NCI-H1048 (cell line): ENCODE measurements at places on chromosomes 1 and 21.

DNA sequence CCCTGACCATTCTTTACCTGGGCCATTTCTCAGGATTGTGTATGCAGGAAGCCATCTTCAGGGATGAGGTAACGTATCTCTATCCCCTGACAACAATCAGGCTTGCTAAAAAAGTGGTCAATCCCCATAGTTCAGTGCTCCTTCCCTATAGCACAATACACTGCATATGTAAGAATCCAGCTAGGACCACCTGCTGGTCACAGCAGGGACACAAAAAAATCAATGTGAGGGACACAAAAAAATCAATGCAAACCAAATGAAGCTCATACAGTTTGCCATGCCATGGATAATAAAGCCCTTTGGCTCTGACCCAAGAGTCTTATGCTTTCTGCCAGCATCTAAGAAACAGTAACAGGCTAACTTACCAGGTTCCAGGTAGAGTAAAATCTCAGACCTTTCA is 16.3 kb downstream of the ACBD6 start:
- no peak for DNase-seq

- DNase-seq, result no peak
Observed at GRCh38 chr1:205921570-205921909, 21.7 kb downstream of the SLC26A9 start.

DNA sequence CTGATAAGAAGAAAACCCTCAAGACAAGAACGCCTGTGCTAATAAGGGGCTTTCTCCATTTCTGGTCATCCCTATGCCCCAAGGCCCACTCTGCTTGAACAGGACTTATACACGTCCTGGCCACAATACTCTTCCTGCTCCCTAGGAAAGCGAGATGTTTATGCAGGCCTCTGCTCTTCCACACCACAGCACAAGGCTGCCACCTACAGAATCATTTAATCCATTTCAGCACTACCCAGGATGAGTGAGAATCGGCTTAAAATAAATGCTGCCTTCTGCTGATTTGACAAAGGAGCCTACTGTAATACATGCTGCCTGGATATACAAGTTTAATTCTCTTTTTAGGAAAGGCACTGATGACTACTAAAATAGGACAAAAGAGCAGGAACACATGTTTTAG is 29.4 kb downstream of the FRRS1 start:
- no peak for DNase-seq

DNA sequence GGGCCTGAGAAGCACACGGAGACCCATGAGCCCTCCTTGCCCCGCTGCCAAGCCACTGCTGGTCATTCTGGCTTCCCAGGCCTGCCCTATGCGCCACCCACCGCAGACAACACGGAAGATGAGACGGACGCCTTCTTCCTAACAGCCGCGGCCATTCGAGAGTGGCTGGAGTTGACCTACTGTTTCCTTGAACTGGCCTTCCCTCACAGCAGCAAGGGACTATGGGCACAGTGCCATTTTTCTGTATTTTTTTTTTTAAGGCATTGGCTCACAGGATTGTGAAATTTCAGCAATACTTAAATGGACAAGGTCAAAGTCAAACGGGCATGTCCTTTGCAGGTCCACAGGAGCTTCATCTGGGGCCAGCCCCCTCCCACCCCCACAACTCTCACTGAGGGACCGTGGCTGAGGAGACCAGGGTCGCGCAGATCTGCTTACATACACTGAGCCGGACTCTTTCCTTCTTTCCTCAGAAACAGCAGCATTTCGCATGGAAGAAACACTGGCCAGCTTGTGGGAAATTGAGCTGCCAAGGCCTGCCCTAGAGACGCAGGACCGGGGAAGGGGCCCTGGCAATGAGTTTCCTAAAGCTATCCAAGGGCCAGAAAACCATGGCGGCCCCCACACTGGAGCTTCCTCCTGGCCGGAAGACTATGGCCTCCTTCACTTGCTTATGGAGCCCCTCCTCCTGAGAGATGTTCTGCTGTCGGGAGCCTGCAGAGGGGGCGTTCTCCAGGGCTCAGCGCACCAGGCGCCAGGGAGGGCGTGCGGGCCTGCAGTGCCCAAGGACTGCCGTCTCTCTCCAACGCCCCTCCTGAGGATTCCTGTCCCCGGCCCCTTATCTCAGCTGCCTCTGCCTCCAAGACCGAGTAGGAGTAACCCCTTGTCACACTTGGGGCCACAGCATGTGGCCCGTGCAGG is 98.9 kb downstream of the PGBD5 start:
- no peak for DNase-seq

DNA sequence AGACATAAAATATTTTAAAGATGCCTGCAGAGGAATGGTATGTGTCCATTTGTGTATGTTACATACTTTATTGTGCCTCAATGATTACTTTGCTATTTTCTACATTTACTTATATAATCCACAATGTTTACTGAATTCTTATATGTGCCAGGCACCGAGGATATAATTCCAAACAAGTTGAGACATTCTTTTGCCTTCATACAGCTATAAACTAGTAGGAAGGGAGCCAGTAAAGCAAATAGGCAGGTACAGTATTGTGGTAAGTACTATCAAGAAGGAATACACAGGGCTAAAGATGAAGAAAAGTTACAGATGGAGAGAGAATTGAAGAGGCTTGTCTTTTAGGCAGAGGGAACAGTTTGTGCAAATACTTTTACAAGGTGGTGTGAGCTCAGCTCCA is 131.6 kb downstream of the DISP1 start:
- DNase-seq, result no peak

DNA sequence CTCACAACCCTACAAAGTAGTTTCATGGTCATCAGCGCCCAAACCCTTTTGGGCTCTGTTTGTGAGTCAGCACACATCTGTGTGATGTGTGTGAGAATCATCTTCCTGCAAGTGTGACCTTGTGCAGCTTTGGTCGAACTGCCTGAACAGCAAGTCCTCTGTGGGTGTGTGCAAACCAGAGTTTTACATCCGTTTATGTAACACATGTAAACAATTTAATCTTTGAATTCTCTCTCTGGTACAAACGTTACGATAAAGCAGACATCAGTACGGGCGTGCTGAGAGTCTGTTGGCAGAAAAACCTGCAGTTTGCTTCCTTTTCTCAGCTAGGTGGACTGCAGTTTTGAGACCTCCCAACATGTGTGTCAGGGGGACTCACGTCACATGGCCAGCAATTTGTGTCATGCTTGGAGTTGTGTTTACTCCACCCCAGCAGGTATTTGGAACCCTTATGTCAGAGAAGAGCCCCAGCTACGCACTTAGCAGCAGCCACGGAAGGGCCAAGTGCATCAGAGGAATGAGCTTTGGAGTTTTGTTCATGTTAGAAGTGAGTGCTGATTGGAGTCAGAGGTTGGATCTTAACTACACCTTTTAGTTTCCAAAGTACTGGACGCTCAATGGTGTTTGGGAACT is 230.8 kb downstream of the PAPPA2 start:
- DNase-seq, result no peak

DNA sequence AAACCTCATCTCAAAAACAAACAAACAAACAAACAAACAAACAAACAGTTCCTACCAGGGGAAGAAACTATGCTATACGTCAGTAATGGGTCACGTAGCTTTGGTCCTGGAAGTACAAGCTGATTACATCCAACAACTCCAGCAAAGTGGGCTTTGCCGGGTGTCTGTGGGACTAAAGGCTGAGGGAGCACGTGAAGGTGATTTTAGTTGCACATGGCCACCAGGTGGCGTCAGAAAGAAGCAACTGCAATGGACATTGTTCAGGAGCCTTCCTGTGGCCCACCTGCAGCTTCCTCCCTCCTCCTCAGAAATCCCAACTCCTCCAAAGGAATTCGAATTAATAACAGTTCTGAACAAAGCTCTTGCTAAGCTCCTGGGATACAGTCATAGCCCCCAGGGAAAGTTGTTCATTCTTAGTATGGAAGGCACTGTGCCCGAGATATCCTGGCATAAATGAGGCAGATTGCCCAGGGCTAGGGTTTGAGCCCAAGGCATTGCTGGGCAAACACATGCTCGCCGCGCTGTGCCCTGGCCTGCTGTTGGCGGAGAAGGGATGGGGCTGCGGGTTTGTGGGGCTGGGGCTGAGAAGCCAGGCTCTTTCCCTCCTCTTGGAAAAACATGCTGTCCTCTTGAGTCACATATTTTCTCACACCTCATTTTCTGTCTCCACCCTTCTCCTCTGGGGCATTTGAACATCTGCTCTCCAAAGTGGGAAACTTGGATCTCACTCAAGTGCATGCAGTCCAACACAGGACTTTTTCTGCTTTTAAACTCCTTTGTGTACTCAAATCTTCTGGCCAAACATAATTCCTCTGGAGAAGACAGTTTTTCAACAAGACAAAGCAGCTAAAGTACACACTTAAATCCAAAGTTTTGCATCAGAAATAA is 28.6 kb downstream of the AKNAD1 start:
- DNase-seq, result no peak

DNA sequence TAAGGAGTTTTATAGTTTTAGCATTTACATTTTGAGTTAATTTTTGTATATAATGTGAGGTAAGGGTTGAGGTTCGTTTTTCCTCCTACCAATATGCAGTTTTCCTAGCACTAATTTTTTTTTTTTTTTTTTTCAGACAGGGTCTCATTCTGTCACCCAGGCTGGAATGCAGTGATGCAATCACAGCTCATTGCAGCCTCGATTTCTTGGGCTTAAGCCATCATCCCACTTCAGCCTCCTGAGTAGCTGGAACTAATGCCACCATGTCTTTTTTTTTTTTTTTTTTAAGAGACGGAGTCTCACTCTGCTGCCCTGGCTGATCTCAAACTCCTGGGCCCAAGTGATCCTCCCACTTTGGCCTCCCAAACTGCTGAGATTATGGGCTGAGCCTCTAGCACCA is 2.5 kb upstream of the UBASH3A start:
- DNase-seq, result no peak

GRCh38 chr1:30720271-30721223 is 2.8 kb downstream of the MATN1 start:
- no peak for DNase-seq

- no peak for DNase-seq
Observed at GRCh38 chr1:29575277-29575676, 339.0 kb downstream of the PTPRU start.

DNA sequence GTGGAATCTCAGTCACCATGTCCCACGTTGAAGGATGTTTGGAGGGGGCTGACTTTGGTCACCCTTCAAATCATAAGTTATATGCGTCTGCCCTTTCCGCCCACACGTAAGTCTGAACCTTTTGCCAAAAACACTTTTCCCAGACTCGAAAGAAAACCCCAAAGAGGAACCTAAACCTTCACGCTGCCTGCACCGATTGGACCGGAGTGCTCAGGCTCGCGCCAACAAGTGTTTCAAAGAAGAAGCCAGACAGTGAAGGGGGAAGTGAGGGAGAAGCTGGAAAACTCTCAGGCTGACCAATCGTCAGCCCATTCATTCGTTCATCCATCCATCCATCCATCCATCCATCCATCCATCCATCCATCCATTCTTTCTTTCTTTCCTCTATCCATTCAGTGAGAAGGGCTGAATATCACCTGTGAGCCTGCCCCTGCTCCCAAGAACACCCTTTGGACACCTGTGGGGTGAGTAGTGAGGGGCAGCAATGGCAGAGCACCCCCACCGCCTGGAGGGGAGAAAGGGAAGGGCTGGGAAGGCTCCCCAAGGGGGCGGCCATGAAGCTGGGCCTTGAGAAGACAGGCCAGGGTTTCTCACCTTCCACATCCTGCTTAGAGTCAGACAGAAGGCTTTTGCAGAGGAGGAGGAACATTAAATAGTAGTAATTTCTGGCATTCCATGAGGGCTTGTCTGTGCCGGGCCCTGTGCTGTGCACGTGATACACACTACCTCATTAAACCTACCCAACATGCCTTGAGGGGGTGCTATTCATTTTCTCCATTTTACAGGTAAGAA is 27.1 kb upstream of the RUNX3 start:
- no peak for DNase-seq

GRCh38 chr21:40472013-40472412 is 374.9 kb downstream of the DSCAM start:
- DNase-seq, result no peak

DNA sequence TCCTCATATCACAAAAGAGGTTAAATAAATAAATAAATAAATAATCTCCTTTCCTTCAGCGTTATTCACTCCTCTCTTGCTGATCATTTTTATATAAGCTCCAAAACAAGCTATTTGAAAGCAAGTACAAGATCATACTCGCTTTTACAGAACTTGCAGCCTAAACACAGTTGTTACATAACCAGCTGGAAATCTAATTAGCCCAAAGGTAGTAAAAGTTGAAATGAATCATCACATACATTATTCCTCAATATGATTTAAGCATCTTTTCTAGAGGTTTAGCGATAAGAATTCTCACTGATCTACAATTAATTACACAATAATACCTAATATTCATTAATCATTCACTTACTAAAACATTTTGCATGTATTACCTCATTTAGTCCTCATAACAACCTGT is 160.2 kb downstream of the COP1 start:
- no peak for DNase-seq

DNA sequence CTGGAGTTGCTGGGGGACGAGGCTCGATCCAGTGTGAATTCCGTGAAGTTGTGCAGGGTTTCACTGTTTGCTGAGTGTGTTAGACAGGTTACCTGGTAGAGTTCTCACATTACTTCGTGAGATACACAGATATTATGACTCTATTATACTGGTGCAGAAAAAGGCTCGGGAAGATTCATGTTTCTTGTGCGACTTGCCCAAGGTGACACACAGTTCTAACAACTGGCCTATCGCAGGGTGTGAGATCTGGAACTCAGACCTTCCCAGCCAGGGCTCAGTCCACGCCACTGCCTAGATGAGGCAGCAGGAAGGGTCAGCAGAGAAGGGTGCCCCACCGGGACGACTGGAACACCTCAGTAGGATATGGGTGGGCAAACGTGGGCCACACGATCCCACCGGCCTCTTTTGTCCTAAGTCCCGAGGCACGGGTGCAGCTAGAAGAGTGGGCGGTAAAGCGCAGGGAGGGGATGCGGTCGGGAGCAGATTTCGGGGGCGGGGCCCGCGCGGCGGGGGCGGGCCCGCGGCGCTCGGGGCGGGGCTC is 296 bp upstream of the RNPEP start:
- no peak for DNase-seq

- DNase-seq, result peak; percentile 50
Observed at GRCh38 chr1:183827801-183828200, 22.9 kb downstream of the RGL1 start.

GRCh38 chr1:37814252-37814651 is 6.2 kb upstream of the YRDC start:
- DNase-seq, result no peak

GRCh38 chr1:17437580-17438317 is 1.7 kb downstream of the RCC2 start:
- no peak for DNase-seq

- DNase-seq, result no peak
Observed at GRCh38 chr1:59266927-59267293, 30.0 kb upstream of the FGGY start.

GRCh38 chr1:55288245-55288644 is 73.1 kb upstream of the USP24 start:
- DNase-seq, result no peak

- peak; percentile 95 for DNase-seq
Observed at GRCh38 chr1:244369256-244370057, 82.3 kb downstream of the ADSS2 start.

- no peak for DNase-seq
Observed at GRCh38 chr1:210920258-210920657, 213.7 kb downstream of the KCNH1 start.

GRCh38 chr1:10765734-10766478 is 30.5 kb downstream of the CASZ1 start:
- no peak for DNase-seq
